ENCODE measurements at places on chromosomes 4 and X.

DNA sequence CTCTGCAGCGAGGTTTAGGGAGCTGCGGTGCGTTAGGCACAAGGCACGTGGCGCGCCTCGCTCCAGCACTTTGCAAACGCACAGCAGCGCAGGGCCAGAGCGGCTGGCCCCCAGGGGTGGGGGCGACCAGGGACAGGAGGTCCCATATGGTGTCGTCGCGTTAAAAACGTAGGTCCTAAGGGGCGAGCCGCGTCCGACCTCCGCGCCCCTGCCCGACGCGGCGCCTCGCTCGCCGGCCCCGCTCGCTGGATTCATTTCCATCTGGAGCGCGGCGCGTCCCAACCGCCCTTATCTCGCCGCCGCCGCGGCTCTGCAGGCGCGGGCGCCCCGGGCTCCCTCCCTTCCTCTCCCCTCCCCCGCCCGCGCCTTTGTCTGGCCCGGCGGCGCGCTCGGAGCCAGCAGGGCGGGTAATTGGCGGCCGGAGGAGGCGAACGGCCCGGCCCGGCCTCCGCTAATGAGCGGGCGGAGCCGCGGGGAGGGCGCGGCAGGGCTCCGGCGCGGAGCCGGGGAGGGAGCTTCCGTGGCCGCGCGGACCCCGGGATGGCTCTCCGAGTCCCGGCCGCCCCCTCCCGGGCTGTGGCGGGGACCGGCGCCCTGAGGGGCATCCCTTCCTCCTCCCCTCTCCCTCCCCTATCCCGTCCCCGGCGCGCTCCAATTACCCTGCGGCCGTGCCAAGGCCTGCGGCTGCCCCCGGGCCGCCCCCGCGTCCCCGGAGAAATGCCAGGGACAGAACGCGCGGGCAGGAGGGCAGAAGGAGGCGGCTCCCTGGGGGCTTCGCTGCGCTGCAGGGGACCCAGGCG is 409.0 kb downstream of the BCOR start:
- DNase-seq = peak; percentile 12

- DNase-seq = no peak
Measured at GRCh38 chrX:129721870-129722269, 16.9 kb upstream of the XPNPEP2 start.

DNA sequence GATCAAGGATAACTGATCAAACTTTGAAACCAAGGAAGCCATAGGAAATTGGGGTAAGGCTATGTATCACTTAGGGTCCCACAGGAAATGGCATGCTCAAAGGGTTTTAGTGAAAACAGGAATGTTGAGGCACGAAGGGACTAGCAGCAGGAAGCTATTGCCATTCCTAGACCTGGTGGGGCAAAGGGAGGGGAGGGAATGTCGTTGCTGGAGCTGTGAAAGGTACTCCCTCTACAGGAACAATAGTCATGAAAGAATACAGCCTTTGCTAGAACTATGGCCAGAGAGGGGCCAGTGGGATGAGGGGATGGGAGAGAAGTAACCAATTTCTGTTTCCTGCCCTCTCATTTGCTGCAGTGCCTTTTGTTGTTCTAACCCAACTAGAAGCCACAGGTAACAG is 11.9 kb downstream of the REPS2 start:
- no peak for DNase-seq

DNA sequence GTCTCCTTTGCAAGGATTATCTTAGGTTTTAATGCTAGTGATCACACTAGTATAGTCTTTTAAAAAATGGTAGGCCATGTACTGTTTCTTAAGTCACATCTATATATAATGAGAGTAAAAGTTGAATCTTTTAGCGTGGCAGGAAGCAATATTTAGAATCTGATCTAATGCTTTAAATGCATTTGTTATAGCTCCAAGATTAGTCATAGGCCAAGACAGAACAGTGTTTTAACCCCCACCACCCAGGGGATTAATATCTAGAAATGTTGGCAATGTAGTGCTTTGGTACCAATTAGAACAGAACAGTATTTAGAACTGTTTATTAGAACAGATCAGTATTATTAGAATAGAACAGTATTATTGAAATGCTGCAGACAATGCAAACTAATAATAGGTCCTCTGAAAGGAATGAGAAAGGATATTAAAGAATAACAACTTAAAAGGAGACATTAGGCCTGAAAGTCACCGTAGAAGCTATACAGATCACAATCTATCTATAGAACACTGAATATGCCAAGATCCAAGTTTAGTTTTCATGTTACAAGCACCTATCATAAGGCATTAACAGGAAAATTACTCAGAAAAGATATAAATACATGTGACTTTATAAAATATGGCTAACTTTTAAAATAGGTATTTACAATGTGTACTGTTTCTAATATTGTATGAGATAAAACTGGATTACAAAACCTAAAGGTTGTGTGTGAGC is 146.2 kb downstream of the NPNT start:
- DNase-seq = no peak

- no peak for DNase-seq
Measured at GRCh38 chr4:82989575-82990429, 20.8 kb downstream of the LIN54 start.

- no peak for DNase-seq
Measured at GRCh38 chr4:56764775-56765174, 56.7 kb downstream of the SPINK2 start.

GRCh38 chr4:88995874-88996273 is 61.1 kb downstream of the FAM13A start:
- DNase-seq = no peak

DNA sequence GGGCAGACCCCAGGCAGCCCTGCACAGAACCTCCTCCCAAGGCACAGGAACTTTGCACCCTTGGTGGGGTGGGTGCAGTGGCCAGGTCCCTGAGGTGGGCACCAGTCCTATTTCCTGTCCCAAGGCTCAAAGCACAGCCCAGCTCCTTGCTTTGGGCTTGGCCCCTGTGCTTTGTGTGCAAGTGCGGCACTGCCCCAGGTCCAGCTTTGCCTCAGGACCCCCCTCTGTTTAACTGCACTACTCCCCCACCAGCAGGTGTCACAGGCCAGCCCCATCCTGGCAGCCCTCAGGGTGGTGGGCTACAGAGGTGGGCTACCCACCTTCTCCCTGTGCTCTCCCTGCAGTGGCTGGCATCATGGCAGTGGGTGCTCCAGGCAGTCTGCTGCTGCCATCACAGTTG is 2469.0 kb downstream of the PCDH7 start:
- DNase-seq = no peak
